ENCODE measurements at places on chromosomes 5 and 9. TPM values are rescaled to one million over a fixed set of nuclear protein-coding genes. Genes with fewer than 3 reads are reported as not detected.

SLC25A2 gene
- total RNA-seq = 0.25 TPM

ANKRD31 gene
- total RNA-seq = 0.07 TPM

TAF11L5 gene
- not detected for total RNA-seq

TAL2 gene
- total RNA-seq = not detected

ADAMTS2 gene
- 26.6 TPM for total RNA-seq

GRCh38 chr9:137048655-137049543 lies 2.9 kb upstream of the NPDC1 start:
- DNase-seq = no peak

DNA sequence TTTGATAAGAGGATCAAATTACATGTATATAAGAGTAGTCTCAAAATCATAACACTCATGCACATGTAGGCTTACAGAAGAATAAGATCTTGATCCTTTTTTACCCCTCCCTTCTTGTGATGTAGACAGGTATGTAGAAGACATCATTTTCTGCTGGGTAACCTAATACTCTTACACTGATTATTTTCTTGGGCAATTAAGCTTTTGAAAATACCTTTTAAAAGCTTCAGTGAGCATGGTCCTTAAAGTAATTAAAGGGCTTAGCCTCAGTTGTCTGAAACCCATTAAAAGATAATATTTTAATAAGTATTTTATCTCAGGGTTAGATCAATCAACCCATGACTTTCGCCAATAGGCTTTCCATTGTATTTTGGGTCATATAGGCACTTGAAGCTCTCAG lies 50.6 kb downstream of the ALDH1A1 start:
- DNase-seq = no peak

GRCh38 chr5:133032852-133033742 lies 6.7 kb upstream of the ZCCHC10 start:
- peak; percentile 20 for DNase-seq

DNA sequence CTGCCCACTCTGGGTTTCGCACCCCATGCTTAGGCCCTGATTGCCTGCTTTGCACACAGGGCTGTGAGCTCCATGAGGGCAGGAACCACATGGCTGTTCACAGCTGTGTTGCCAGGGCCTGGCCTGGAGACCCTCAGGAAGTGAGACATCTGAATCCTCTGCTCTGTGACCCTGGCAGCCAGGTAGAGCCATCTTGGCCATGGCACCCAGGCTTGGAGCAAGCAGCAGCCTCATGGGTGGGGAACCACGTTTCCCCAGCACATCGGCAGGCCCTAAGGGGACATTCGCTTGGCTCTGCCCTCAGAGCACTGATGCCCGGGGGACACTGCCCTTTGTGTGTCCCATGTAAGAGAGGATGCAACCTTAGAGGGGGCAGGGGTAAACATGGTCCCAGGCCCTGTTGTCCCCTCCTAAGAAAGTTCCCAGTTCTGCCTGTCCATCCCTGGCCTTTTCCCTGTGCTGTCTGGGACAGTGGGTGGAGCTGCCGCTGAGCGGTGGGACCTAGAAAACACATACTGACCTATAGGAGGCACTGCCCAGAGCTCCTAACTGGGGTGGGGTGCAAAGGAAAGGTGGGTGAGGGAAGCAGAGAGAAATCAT lies 144.1 kb upstream of the IER5L start:
- DNase-seq = no peak

- DNase-seq = no peak
Observed at GRCh38 chr5:154364771-154365170, 81.0 kb upstream of the SAP30L start.

DNA sequence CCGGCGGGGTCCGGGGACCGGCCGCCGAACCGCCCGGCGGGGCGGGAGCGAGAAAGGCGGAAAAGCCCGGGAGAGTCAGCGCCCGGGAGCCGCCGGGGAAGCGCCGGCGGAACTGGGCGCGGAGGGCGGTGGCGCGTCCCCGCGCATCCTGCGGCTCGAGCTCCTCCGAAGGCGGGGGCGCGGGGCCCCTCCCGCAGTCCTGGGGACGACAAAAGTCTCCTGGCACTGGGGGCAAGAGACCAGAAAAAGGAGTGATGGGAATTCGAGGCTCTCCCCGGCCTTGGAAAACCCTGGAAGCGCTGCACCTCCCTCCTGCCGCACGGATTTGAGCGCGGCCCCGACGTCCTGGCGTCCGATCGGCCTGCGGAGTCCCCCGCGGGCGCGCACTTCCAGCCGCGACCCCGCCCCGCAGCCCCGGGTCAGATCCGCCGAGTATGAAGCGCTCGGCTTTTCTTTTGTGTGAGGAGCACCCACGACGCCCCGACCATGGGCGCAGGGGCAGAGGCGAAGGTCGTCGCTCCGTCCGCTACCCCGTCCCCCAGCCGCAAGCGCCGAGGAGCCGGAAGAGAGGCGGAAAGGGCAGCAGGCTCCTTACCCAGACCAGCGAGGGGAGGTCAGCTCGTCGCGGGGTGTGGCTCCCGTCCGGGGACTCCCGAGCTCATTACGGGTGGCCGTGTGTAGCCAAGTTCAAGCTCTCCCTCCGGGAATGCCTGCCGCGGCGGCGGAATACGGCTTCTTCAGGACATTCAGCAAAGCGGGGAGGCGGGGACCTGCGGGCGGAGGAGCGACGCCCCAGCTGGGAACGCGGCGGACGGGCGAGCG lies at the start of gene EPB41L4A:
EPB41L4A (minus strand) TSS at position 114 of the 822 bp plus-strand sequence. CDS start 238 bp downstream, outside the sequence.
- no peak for DNase-seq

- no peak for DNase-seq
Observed at GRCh38 chr5:148063861-148064260, at the start of gene SPINK5. SPINK5 (plus strand) TSS chr5:148063980; CDS start chr5:148064045, 65 bp downstream.

DNA sequence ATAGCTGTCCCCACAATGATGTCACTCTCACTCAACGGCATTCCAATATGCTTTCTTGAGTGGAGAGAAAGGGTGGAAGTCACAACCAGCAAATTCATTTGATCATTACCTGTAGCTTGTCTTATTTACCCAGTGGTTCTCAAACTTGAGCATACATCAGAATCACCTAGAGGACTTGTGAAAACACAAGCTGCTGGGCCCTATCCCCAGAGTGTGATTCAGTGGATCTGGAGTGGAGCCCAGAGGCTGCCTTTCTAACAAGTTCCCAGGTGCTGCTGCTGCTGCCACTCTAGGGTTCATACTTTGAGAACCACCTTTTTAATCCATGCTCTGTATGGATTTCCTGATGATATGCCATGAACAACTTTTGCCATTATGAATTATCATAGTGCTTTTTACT lies 94.7 kb downstream of the KLHL3 start:
- peak; percentile 53 for DNase-seq

DNA sequence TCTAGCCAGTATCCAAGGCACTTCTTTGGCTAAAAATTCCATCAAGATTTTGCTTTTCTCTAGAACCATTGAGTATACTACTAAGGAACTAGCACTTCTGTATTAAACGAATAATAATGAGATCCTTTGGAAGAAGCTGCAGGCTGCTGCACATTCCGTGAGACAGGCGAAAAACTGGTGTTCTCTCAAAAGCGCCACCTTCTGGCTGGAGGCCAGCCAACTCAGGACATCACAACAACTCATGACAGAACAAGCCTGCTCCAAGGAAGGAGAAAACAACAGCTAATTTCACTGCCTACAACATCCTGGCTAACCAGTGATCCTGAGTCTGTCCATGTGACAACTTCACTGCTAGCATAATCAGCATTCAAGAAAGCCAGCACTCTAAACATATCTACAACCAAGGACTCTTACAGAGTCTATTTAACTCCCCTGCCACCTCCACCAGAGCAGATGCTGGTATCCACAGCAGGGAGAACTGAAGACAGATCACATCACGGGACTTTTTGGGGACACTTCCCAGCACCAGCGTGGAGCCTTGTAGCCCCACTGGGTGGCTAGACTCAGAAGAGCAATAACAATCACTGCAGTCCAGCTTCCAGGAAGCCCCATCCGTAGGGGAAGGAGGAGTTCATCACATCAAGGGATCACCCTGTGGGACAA lies 150.5 kb downstream of the YTHDC2 start:
- no peak for DNase-seq

- DNase-seq = no peak
Observed at GRCh38 chr5:107487056-107487542, 183.6 kb downstream of the EFNA5 start.

GRCh38 chr9:133735415-133735775 lies 2.8 kb downstream of the SARDH start:
- DNase-seq = no peak

GRCh38 chr5:68303754-68304420 lies 88.3 kb downstream of the PIK3R1 start:
- DNase-seq = no peak

- DNase-seq = no peak
Observed at GRCh38 chr5:157613385-157614245, 38.0 kb upstream of the ADAM19 start.

DNA sequence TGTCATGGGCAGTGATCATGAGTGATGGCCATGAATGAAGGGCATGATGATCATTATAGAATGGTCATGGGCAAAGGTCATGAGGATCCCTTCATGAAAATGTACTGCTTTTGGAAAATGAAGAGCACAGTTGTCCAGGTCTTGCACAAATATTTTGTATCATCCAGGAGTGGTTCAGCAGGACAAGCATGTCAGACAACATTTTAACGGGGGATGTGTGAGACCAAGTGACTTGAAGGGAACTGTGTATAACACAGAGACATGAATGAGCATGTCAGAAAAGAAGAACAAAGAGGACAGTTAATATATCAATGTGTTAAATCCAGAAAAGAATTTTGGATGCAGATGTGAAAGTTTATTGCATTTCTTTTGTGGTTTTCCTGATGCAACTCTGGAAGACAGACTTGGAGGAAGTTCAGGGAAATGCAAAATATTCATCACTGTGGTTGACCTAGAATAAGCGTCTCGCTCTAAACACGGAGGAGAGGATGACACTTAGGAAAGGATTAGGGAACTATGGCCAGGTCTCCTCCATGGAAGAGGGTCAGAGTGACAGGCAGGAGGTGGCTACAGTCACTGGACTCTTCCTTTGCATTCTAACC lies 116.1 kb upstream of the IRX4 start:
- no peak for DNase-seq
